NCI-H2029 treated with DMSO at 0.1 percent for 48 hours (cell line): ENCODE measurements at places on chromosomes 16 and 17.

GRCh38 chr17:58280480-58281217 is at the start of gene MPO:
TSS of gene MPO (minus strand) at chr17:58280935. CDS start at chr17:58280758, 177 bp downstream.
- DNase-seq, result no peak

DNA sequence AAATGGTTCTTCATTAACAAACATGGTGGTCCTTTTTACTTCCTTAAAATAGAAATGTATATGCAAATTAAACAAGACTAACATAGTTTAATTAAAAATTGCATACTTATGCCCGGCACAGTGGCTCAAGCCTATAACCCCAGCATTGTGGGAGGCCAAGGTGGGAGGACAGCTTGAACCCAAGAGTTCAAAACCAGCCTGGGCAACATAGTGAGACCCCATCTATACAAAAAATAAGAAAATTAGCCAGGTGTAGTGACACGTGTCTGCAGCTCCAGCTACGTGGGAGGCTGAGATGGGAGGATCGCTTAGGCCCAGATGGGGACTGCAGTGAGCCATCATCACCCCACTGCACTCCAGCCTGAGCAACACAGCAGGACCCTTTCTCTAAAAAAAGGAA is 18.4 kb downstream of the CDC27 start:
- no peak for DNase-seq

DNA sequence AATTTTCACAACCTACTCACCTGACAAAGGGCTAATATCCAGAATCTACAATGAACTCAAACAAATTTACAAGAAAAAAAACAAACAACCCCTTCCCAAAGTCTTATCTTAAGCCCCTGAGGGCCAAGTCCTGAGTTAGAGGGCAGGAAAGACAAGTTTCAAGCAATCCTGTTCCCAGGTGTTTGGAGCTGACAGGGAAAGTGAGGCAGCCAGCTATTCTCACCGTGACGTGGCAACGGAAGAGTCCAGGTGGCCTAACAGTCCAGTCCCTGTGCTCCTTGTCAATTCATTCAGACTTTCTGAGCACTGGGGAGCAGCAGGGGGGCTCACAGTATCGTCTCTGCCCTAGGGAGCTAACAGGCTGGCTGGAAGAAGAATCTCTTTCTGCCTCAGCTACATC is 89.7 kb upstream of the RCVRN start:
- no peak for DNase-seq

- DNase-seq, result no peak
Observed at GRCh38 chr17:9241371-9241712, 220.0 kb downstream of the NTN1 start.

GRCh38 chr17:16199093-16199492 is 16.2 kb downstream of the NCOR1 start:
- DNase-seq, result no peak

DNA sequence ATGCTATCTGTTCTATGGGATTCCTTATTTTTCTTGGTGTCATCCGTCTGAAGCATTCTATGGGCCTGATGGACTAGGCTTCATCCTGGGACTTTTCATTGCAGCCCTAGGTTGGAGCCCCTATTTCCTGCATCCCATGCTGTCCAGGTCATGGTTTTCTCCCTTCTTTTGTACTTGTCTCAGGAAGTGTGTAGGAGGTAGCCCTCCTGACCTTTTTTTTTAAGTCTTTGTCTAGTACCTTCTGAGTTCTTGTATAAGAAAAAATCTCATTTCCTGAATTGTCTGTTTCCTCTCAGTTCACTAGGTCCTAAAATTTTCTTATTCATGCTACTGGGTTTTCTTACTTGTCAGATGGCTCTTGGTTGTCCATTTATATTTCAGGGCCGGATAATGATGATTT is 6.0 kb downstream of the NDEL1 start:
- DNase-seq, result no peak

- no peak for DNase-seq
Observed at GRCh38 chr16:5176505-5176904, 78.9 kb upstream of the EEF2KMT start.

- DNase-seq, result no peak
Observed at GRCh38 chr17:50872710-50873424, 6.7 kb upstream of the TOB1 start.

DNA sequence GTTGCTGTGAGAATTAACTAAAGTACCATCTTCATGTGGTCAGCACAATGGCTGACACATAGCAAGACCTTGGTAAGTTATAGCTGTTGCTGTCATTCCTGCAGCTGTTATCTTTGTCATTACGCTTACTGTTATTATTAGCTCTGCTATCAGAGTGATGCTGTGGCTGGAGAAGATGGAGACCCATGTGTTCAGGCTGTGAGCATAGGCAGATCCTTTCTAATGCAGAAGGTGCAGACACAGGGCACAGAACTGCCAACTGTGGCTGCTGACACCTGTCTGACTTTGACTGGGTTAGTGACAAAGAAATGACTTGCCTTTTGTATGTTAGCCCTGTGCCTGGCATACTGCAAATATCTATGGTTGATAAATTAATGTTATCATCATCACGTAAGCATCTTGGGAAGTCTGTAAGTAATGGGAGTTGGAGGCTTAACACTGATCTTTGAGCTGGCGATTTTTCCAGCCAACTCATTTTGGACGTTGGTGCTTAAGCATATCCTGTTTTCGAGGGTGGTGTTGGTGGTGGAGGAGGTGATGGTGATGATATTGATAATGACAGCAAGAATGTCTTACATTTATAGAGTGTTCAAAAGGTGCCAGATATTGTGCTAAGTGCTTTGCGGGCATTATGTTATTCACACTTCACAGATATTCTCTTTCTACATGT is 695.3 kb downstream of the WWOX start:
- no peak for DNase-seq

- DNase-seq, result no peak
Observed at GRCh38 chr17:2011411-2012371, 13.4 kb downstream of the RTN4RL1 start.

GRCh38 chr16:52068447-52069074 is 478.4 kb downstream of the TOX3 start:
- DNase-seq, result no peak

GRCh38 chr17:45784741-45785479 is 790 bp downstream of the CRHR1 start:
- no peak for DNase-seq

GRCh38 chr16:66923247-66923731 is 2.0 kb downstream of the RRAD start:
- DNase-seq, result no peak

GRCh38 chr17:8051831-8052230 is 13.0 kb downstream of the ALOX15B start:
- DNase-seq, result no peak

- DNase-seq, result no peak
Observed at GRCh38 chr17:78502611-78503148, 74.5 kb downstream of the DNAH17 start.

- no peak for DNase-seq
Observed at GRCh38 chr17:40321524-40321929, 12.5 kb downstream of the RARA start.

DNA sequence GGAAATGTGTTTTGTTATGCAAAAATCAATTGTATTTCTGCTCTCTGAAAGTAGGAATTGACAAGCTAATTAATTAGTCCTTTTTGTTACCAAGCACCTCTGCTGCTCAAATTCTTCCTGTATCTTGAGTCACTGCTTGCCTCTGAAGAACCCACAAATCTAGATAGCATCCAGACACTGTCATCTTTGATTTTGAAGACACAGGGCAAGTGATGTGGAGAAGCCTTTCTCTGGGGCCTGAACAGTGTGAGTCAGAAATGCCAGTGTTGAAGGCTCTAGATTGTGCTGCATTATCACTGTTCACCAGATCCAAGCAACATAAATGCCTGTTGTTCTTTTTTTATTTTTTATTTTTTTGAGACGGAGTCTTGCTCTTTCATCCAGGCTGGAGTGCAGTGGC is 10.9 kb upstream of the ST6GALNAC1 start:
- no peak for DNase-seq

DNA sequence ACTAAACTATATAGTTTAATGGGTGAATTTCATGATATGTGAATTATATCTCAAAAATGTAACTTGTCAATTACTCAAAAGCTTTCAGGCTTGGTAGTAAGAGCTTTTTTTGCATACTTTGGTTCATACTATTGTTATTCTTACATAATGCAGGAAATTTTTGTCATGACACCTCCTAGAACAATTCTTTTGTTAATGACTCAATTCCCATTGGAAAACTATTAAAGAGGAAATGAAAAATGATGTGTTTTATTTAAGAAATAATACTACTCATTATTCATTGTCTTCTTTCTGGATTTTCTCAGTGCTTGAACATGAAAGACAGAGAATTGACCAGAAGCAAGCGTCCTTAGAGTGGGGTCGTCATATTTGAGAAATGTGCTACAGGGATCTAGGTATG is 196.4 kb upstream of the KCNJ16 start:
- DNase-seq, result no peak

DNA sequence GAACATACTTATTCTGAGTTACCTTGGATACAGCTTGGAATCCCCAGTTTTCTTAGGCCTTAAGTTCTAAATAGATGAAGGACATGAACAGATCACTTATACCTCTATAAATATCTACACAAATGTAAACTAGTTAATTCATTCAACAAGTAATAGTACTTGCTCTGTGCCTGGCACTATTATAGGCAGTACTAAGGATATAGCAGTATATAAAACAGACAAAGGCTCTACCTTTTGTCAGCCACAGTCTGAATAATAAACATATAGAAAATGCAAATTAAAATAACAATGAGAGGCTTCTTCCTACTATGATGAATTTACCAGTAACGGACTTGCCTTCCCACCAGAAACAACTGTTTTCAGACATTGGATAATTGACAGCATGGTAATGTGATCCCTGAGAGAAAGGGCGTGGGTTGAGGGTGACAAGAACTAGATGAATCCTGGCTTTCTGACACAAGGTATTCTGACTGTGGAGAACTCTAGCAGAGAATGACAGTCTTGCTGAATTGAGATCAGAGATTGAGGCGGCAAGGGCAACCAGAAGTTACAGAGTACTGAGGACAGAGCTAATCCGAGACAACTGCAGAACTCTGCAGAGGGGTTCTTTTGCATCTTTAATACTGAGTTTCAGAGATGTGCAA is 170.5 kb downstream of the TANC2 start:
- DNase-seq, result no peak

DNA sequence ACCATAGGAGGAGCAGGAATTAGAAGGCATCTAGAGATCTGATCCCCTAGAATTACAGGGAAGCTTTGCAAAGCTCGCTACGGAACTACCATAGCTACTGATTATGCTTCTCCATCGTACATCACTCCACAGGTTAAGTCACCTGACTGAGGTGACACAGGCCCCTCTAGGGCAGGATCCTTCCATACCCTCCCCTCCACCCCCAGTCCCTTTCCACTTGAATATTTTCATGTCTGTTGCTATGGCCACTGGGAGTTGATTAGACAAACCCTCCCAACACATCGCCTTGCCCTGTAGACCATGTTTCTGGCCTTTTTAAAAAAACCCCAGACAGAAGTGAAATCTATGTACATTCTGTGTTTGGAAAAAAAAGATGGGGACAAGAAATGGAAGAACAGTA is 287.1 kb downstream of the SOX9 start:
- no peak for DNase-seq

GRCh38 chr16:48450367-48450766 is 65.2 kb upstream of the SIAH1 start:
- no peak for DNase-seq

- DNase-seq, result peak; percentile 24
Observed at GRCh38 chr16:10688291-10688690, 6.4 kb downstream of the TEKT5 start.

DNA sequence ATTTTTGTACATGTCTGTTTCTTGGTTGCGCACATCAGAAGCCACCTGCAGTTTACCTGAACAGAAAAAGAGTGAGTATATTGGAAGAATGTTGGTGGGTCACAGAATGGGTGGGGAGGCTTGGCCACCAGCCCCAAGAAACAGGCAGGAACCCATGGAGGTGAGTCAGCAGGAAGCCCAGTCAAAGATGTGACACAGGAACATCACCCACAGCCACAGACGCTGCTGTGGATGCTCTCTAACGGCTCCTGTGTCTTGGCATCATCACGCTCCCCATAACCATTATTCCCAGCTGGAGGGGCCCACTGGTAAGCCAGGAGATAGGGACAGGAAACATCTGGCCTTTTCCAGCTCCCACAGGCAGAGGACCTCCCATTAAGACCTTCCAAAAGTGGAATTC is 94.0 kb upstream of the WSB1 start:
- no peak for DNase-seq

DNA sequence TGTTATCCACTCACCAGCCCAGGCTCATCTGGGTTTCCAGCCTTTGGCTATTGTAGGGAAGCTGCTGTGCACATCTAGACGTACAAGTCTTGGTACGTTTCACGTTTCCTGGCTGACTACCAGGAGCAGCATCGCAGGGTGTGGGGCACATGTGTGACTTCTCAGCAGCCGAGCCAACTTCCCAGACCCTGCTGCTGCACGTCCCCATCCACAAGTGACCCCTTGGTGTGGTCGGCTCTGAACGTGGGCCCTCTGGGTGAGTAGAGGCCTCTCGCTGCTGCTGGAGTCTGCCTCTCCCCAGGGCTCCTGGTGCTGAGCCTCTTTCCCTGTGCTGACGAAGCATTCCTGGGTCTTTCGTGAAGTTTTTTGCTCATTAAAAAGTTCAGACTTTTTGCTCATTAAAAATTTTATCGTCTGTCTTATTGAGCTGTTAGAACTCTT is 70.2 kb upstream of the ZNF750 start:
- DNase-seq, result no peak

DNA sequence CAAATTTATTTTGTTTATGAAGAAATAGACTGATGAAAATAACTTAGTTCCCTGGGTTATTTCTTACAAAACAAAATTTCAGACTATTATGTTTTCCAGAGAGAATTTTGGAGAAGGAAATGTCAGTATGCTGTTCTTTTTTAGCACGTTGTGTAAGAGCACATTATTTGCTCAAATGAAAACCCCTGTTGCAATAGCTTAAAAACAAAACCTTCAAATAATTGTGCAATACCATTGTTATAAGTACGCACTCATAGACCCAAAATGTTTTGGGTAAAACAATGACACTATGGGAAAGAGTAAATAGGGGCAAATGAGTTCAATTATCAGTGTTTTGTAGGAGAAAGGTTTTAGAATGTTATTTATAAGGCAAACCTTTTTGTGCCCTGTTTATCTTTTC is 18.2 kb downstream of the VMP1 start:
- DNase-seq, result no peak

DNA sequence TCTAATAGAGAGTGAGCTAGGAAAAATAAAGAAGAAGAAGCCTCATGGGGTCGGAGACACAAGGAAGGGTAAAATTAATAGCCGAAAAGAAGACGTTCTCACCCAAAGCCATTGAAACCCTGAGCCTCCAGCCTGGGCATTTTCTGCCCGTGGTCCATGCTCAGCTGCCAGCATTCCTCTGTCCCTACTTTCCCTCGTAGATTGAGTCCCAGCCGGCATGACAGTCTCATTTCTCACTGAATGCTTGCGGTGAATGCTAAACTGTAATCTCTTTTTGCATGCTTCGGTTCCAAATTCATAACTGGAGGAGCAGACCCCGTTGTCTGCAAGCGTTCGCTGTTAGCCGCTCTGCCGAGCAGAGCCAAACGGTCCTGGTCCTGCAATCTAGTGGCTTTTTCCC is 54.0 kb upstream of the COX10 start:
- no peak for DNase-seq

DNA sequence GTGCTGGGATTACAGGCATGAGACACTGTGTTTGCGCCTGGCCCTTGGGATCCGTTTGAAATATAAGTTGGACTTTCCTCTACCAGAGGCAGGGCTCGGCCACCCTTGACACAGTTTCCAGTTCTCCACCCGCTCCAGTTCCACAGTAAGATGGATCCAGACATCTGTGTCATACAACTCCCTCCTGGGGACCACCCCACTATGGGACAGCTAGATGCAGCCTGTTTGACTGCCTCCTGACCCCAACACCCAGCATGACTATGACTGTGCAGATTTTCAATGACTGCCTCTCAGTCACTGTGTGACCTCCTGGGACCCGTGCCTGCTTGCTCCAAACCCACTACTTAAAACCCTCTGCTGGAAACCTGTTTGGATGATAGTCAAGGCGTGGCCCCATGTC is 166.7 kb downstream of the IRF8 start:
- DNase-seq, result no peak
